ENCODE measurements at places on chromosomes 2 and 18.
A peak's percentile ranks its signal among the peaks of the same experiment; 100 is the strongest.

DNA sequence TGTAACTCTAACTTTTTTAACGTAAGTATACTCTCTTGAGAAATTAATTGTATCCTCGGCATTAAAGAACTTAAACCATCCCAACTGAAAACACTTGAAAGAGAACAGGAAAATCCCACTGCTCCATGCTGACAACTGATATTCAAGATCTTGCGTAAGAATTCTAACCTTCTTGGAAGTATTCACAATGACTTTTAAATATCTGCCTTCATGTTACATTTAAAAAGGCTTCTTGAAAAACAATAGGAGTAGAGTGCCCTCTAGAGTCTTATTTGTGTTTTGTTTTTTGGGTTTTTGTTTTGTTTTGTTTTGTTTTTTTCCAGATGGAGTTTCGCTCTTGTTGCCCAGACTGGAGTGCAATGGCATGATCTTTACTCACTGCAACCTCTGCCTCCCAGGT lies 65.4 kb upstream of the DNAJC10 start:
- peak; percentile 64 for DNase-seq

DNA sequence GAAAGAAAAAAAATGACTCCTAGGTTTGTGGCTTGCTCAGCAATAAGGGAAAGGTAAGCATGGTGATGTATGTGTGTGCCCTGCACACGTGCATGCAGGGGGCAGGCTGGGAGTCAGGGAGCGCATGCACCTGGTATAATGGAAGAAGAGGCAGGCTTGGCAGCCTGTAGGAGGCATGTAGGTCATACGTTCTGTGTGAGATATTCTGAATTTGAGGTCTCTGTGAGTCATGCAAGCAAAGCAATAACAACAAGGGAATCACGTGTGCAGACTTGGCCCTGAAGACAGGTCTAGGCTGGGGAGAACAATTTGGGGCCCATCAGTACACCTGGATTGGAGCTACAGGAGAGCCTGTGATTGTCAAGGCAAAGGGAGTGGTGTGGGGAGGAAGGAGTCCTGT lies 94.5 kb upstream of the TTC39C start:
- DNase-seq, result no peak

GRCh38 chr2:97931858-97932225 lies 63.9 kb downstream of the TMEM131 start:
- no peak for DNase-seq

DNA sequence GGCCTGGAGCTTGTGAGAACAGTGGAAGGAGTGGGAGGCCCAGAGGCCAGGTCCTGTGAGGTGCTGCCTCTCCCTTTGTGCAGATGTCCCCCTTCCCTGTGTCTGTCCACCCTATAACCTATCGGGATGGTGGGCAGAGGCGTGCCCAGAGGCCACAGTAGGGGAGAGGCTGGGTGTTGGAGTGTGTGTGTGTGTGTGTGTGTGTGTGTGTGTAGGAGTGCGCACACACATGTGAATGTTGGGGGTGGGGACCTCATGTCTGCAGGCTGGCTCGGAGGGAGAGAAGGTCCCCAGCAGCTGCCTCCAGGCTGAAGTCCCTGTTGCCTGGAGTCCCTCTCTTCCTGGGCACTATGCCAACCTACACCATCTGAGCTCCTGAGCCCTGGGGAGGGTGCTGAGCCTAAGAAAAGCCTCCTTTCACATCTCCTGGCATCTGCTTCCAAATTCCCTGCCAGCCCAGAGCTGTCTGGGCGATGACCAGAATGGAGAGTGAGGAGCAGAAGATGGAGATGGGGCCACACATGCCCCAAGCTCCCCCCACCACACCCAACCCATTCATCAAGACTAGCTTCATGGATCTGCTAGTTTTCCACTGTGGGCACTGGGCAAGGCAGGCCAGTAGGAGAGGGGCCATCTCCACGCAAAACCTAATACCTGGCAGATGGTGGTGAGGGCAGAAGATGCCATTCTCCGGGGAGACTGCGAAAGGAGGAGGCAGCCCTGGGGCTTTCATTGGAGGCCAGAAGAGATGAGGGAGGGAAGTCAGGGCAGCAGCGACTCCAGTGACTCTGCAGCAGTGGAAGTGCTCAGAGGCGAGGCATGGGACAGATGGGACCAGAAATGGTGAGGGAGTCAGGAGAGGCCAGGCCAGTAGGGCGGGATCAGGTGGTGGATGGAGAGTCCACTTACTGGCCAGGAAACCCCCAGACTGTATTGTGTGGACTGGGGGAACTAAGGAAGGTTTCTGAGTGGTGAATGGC lies 20.3 kb downstream of the KCNK3 start:
- DNase-seq, result no peak

- peak; percentile 61 for DNase-seq
Observed at GRCh38 chr2:222960126-222960525, 91.9 kb upstream of the KCNE4 start.

DNA sequence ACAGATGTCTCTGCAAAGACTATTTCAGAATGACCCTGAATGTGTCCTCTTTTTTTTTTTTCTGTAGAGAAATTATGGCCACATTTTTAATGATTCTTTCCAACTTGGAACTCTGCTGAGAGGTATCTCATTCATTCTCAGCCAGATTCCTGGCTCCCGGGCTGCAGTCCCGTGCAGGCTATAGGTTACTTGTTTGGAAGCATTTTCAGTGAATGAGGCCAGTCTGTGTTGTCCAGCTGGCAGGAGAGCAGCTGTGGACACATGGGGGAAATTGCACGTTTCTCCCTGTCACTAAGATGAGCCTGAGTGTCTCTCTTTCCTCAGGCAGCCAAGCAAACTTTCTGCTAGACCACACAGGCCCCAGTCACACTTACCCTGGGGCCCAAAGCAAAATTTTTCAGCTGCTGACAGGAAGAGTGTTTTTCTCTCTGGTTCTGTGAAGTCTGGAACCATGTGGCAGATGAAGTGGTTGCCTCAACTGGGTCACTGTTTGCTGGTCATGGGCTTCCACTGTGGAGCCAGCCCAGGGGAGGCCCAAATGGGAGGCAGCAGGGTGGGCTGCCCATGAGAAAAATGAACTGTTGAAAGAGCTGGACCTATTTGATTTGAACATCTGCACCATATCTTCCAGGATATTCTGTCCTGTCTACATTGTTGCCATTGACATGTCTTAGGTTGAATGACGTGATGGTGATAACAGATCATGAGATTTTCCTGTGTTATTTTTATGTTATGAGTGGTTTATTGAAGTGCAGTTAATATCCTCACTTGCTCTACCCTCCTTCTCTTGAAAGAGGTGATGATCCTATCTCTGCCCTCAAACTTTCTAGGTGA lies 431.2 kb downstream of the LPIN1 start:
- DNase-seq, result no peak

DNA sequence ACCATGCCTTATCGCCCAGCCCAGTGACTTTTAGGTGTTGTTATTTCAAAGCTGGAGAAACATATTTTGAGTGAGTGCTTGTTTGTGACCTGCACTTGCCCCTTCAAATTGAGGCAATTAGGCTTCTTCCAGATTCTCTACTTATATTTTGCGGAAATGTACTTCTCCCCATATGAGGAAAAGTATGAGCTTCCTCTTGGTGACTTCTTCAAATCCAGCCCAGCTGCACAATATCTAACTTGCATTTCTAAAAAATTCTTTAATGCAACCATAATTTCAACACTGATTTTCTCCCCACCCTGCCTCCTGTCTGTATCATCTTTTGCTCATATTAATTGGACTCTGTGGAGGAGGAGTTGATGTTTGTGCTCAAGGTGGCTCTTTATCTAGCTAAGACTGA lies 391.2 kb upstream of the POU3F3 start:
- DNase-seq, result no peak

DNA sequence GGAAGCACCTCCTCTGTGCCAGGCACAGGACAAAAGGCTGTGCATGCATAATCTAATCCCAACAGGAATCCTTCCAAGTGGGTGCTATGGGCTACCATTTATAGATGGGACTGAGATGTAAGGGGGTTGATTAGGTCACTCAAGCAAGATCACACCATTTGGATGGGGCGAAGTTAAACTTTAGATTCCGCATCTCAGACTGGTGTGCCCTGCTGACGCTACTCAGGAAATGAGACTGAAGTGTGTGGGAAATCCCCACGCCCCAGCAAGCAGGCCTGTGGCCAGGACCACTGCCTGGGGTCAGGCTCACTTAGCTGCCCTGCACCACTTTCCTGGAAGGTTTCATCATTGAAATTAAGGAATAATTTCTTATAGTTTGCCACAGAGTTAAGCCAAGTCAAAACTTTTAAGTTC lies 70.5 kb upstream of the PPP1CB start:
- DNase-seq, result peak; percentile 47

DNA sequence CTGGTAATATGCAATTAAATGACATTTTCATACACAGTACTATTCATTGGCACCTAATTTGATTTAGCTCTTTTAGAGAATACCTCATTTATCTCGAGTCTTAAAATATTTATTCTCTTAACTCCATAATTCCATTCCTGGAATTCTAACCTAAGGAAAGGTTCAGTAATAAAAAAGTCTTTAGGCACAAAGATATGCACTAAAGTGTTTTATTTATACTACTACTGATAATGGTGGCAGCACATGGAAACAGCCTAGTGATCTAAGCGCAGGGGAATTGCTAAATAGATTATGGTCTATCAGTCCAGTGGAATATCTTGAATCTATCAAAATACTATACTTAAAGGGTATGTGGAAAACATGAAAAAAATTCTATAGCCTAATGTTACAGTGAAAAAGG lies 142.5 kb upstream of the LTBP1 start:
- DNase-seq, result no peak

- DNase-seq, result no peak
Observed at GRCh38 chr2:8644605-8645175, 37.2 kb upstream of the ID2 start.

- DNase-seq, result no peak
Observed at GRCh38 chr2:238570391-238570790, 143.7 kb downstream of the ASB1 start.

DNA sequence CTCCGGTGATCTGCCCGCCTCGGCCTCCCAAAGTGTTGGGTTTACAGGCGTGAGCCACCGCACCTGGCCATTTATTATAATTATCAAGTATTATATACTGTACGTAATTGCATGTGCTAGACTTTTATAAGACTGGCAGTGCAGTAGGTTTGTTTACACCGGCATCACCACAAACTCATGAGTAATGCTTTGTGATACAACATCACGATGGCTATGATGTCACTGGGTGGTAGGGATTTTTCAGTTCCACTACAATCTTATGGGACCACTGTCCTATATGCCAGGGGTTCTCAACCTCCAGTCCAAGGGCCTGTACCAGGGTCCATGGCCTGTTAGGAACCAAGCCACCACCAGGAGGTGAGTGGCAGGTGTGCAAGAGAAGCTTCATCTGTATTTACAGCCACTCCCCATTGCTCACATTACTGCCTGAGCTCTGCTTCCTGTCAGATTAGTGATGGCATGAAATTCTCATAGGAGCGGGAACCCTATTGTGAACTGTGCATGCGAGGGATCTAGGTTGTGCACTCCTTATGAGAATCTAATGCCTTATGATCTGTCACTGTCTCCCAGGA lies 9.4 kb downstream of the SCYGR4 start:
- DNase-seq, result no peak

DNA sequence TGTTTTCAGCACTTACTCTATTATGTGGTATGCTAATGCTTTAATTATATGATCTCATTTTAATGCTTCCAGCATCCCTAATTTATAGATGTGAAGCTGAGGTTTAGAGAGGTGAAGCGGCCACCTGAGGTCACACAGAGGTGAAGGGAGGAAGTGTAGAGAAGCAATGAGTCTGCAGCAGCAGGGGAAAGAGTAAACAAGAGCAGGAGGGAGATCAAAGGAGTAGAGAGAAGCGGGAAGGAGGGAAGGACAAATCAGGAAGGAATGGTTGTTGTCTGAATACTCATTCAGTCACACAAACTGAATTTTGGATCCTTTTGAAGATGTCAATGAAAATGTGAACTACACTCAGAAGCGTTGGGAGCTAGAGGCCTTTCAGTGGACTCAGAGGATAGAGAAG lies 130.0 kb downstream of the CPS1 start:
- no peak for DNase-seq

DNA sequence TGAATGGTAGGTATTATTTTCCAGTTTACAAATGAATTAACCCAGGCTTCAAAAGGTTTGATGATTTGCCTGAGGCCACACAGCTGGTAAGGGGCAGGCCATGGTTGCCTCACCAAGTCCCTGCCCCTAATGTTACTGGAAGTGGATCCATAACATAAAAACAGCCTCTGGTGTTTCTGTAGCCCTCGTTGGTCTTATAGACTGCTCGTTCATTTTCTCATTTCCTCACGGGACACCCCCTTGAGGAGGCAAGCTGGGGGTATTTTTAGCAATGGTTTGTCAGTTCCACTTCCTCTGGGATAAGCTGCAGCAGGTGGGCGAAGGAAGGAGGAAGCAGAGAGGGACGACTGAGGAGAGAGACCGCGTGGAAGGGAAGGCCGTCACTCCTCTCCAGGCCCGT lies 32.9 kb upstream of the NDUFV2 start:
- DNase-seq, result no peak

GRCh38 chr2:191790737-191791136 lies 56.2 kb downstream of the CAVIN2 start:
- DNase-seq, result peak; percentile 10

- DNase-seq, result peak; percentile 79
Observed at GRCh38 chr18:6561420-6561861, 146.7 kb upstream of the L3MBTL4 start.

DNA sequence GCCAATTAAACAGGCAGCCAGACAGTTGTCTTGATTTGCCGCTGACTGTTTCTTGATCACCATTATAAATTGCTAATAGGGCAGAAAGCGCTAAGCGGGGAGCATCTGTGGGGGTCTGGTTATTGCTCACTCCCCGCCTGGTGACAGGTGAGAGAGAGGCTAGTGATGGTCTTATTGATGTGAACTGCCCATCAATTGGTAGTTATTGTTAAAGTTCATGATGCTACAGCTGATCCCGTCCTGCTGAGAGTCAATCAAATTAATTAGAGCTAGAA lies 148.5 kb downstream of the LNPK start:
- no peak for DNase-seq

DNA sequence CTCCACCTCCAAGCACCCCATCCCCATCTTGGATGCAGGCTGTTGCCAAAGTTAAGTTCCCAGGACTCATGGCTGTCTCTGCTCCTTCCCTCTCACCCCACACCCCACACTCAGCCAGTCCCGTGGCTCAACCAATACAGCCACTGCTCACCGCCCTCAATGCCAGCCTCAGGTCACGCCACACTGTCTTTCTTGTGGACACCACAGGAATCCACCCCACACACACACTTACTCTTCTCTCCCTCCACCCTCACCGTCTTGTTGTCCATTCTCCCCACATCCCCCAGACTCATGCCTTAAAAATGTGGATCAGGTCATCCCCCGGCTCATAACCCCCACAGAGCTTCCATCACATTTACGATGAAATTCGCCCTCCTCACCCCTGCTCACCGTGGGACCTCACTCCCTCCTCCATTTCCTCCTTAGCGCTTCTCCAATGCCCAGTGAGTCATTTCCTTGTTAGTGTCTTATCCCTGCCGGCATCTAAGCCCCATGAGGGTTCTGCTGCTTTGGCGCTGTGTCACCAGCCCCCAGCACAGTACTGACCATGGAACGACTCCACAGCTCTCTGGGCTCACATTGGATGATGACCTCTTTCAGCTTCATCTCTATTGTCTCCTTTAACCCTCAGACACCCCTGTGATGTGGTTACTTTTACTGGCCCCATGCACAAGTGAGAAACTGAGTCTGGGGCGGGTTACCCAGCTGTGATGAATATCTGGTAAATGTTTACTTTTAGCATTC lies 13.8 kb downstream of the MLPH start:
- peak; percentile 100 for DNase-seq
